CD4-positive, alpha-beta T cell treated with Interleukin-21 for 1 hour (primary cell): ENCODE measurements at places on chromosomes 7 and 10.

GRCh38 chr10:74923556-74923955, 97.2 kb downstream of the KAT6B start:
- no peak for DNase-seq

GRCh38 chr7:47400741-47401206, 181.1 kb downstream of the TNS3 start:
- no peak for DNase-seq

- no peak for DNase-seq
Observed at GRCh38 chr7:92758796-92759431, 77.5 kb downstream of the CDK6 start.

GRCh38 chr10:18313626-18314025, 173.4 kb downstream of the CACNB2 start:
- DNase-seq = no peak

GRCh38 chr7:54880326-54880989, 121.4 kb upstream of the SEC61G start:
- no peak for DNase-seq

- DNase-seq = peak; percentile 31
Observed at GRCh38 chr7:105924945-105925344, 38.1 kb upstream of the CDHR3 start.

GRCh38 chr7:2099048-2099957, 133.4 kb downstream of the MAD1L1 start:
- no peak for DNase-seq

DNA sequence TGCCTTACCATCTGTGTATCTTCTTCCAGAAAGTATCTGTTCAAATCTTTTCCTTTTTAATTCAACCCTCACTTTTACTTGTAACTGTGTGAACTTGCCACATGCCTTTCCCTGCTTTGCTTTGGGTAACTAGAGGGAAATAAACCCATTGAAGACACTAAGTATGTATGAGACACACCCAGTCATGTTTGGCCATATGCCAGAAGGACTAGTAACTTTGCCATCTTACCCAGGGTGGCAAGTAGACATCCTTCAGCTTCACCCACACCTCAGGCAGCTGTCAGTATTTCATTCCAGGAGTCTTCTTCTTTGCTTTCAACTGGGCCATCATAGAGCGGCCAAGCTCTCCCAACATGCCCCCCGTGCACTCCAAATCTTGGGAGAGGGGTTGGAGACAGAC, 323.1 kb downstream of the TNS3 start:
- no peak for DNase-seq

- DNase-seq = no peak
Observed at GRCh38 chr10:122894261-122894944, 15.0 kb upstream of the FAM24B start.

DNA sequence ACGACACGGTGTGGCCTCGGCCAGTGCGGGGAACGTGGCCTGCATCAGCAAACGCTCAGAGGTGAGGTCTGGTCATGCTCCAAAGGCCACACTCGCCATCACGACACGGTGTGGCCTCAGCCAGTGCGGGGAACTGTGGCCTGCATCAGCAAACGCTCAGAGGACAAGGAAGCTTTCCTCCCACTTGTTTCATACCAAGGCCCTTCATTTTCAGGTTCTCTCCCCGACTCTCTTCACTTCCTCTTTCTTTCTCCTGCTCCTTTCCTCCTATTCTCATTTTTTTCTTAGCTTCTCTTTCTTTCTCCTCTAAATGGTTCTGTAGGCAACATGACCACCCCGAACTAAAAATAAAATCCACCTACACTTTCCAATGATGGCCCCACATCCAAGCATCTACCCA, 384.4 kb upstream of the SHH start:
- DNase-seq = no peak

DNA sequence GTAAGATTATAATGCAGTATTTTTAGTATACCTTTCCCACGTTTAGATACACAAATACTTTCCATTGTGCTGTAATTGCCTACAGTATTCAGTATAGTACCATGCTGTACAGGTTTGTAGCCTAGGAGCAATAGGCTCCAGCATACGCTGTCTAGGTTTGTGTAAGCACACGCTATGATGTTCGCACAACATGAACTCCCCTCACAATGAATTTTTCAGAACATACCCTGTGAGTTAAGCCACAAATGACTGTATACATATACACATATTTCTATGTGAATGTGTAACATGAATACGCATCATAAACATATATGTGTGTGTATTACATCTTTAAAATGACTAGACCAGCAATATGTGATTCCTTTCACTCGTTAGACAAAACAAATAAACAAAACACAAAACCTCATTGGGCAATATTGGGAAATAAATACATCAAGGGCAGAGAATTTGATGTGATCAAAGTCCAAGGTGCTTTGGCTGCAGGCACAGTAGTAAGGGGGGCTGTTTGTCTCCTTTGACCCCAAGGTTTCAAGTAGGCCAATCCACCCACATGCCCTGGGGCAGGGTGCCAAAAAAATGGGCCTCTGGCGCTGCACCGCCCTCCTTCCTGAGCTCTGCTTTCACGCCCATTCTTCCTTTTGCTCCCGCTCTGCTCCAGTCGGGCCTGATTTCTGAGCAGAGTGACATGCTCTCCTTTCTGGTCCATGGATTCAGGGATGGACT, 33.9 kb downstream of the CHN2 start:
- DNase-seq = no peak

GRCh38 chr10:12459762-12460161, 110.4 kb downstream of the CAMK1D start:
- DNase-seq = no peak

DNA sequence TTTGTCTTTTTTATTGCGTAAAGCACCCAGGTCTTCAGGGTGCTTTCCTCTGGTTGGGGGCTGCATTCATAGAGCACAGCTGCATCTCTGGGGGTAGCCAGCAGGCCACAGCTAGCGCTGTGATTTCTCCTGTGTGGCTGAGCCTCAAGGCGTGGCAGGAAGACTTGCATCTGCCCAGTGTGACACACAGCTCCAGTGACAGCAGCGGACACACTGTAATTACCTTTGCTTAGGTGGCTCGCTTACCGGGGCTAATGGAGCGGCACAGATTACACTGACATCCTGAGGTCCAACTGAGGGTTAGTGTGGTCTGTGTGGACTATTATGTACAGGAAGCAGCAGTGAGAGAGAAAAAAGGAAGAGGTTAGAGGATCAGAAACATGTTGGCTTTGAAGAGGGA, 27.1 kb downstream of the ABCB4 start:
- no peak for DNase-seq

GRCh38 chr10:122553341-122553740, 7.2 kb upstream of the DMBT1 start:
- DNase-seq = no peak

DNA sequence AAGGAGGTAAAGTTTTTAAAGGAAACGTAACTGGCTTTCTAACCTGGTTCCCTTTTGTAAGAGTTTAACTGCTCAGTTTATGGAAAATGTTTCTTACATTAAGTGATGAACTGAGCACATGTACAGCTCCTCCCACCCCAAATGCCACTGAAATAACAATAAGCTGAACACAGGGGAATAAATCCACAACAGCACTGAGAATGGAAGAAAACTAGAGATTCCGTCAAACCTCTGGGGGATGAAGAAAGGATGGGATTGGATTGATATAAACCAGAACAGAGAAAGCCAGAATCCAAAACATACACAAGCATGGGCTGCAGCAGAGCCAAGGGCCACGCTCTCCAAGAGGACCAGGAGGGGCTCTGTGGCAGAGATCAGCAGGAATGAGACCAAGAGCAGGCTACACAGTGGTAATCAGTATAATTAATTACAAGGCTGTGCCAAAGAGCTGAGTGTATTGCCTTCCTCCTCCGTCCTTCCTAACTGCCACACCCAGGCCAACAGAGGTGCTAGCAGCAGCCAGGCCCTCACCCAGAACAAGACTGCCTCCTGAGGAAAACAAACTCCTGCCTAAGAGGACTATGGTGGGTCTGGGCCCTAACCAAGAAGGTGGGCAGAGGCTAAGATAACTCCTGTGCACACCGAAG, 73.9 kb downstream of the KIAA1549 start:
- no peak for DNase-seq

GRCh38 chr10:23718946-23719345, 280.1 kb downstream of the OTUD1 start:
- no peak for DNase-seq

DNA sequence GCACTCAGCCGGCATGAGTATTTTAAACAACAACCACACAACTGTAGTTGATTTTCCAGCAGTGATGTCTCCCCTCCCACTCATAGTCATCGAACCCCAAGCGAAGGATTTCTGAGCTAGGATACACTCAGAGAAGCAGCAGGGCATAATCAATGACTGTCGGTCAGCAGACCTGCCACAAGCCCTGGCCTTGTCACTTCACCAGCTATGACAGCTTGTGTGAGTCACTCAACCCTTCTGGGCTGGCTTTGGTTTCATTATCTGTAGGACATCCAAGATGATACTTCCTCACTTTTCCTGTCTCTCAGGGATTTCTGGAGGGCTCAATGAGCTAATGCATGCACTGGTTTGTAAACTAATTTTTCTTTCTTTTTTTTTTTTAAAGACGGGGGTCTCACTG, 22.0 kb upstream of the UBE3C start:
- DNase-seq = no peak

DNA sequence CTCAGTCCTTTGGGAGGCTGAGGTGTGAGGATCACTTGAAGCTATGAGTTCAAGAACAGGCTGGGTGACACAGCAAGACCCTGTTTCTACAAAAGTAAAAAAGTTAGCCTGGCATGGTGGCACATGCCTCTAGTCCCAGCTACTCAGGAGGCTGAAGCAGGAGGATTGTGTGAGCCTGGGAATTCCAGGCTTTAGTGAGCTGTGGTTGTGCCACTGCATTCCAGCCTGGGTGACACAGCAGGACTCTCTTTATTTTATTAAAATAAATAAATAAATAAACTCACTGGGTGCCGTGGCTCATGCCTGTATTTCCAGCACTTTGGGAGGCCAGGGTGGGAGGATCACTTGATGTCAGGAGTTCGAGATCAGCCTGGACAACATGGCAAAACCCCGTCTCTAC, 607.9 kb downstream of the CALN1 start:
- no peak for DNase-seq

- DNase-seq = no peak
Observed at GRCh38 chr7:44094883-44095592, 9.1 kb upstream of the AEBP1 start.

GRCh38 chr7:16982640-16983350, 101.0 kb upstream of the AGR3 start:
- peak; percentile 49 for DNase-seq

GRCh38 chr10:101481256-101481655, 106.8 kb downstream of the POLL start:
- no peak for DNase-seq

- DNase-seq = no peak
Observed at GRCh38 chr7:46160861-46161260, 239.8 kb upstream of the IGFBP3 start.

DNA sequence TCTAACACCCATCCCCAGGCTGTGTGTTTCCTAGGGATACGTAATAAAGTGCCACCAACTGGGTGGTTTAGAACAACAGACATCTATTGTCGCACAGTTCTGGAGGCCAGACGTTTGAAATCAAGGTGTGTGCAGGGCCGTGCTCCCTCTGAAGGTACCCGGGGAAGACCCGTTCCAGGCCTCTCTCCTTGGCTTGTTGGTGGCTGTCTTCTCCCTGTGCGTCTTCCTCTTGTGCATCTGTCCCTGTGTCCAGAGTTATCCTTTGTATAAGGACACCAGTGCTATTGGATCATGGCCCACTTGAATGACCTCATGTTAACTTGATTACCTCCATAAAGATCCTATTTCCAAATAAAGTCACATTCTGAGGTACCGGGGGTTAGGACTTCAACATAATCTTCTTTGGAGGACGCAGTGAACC, 15.6 kb downstream of the GRK5 start:
- DNase-seq = no peak

GRCh38 chr7:99559175-99559915, 903 bp downstream of the ZNF655 start:
- peak; percentile 50 for DNase-seq

- no peak for DNase-seq
Observed at GRCh38 chr10:109926825-109927224, 3.5 kb upstream of the XPNPEP1 start.

- no peak for DNase-seq
Observed at GRCh38 chr7:22688084-22688483, 38.9 kb upstream of the IL6 start.

DNA sequence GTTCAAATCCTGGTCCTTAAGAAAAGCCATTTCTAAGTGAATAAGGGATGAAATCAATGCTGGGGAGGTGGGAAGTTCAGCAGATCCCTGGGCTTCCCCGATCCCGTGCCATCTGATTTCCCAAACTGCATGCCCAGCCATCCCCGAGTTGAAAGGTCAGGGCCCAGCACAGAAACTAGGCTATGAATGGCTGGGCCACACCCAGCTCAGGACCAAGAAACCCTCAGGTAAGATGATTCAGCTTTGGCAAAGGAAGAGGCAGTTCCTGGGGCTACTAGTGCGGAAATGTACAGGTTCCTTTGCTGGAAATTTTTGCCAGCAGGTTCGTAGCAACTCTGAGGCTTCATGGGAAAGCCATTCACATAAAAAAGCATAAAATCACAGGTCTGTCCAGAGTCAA, 182.7 kb downstream of the FAM107B start:
- peak; percentile 4 for DNase-seq

DNA sequence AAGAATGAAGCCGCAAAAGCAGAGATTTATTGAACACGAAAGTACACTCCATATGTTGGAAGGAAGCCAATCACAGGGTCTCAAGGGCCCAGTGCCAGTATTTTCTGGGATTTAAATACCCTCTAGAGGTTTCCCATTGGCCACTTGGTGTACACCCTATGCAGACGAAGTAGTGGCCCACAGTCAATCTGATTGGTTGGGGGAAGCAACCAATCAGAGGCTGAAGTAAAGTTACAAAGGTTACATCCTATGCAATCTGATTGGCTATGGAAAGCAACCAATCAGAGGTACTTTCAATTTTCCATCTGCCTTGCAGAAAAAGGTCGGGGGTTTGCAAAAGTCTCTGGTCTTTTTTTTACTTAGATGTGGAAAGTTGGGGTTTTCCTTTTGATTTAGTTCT, 481.3 kb upstream of the NRP1 start:
- DNase-seq = no peak

DNA sequence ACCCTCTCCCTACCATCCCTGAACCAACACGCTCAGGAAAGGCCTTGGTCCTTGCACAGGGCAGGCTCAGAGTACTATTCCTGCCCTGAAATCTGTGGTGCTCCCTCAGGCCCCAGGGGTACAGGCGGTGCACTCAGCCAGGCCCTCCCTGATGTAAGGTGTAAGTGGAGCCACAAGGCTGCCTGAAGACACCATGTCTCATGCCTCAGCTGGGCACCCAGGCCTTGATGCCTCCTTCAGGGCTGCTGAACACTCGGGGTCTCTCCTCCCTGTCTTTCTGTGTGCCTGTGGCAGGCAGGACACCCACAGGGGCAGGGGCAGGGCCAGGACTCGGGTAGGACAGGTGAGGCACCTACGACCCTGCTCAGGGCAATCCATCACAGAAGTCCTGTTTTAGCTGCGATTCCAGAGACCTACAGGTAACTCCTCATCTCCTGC, 22.9 kb upstream of the ANTXRL start:
- DNase-seq = no peak
